ENCODE measurements at places on chromosomes 5 and 9. TPM values are rescaled to one million over a fixed set of nuclear protein-coding genes. Genes with fewer than 3 reads are reported as not detected.

The AJM1 gene
- total RNA-seq, result 5.3 TPM

GRCh38 chr5:29378104-29378503 lies 1815.4 kb upstream of the CDH6 start:
- no peak for DNase-seq
- H3K27me3 ChIP-seq, result no peaks in the 10 kb centered on the region
- no peaks in the 10 kb centered on the region for H3K36me3 ChIP-seq

The CYSTM1 gene
- total RNA-seq, result 157 TPM

The GLRA1 gene
- total RNA-seq, result not detected

The BSPRY gene
- 14.5 TPM for total RNA-seq

The PHF24 gene
- 0.98 TPM for total RNA-seq

GRCh38 chr5:152456815-152457443 lies 51.9 kb upstream of the NMUR2 start:
- no peak for DNase-seq
- no peaks in the 10 kb centered on the region for H3K36me3 ChIP-seq
- H3K4me3 ChIP-seq, result no peak overlapping the region
- H3K27ac ChIP-seq, result no peak overlapping the region
- no peaks in the 10 kb centered on the region for H3K27me3 ChIP-seq

DNA sequence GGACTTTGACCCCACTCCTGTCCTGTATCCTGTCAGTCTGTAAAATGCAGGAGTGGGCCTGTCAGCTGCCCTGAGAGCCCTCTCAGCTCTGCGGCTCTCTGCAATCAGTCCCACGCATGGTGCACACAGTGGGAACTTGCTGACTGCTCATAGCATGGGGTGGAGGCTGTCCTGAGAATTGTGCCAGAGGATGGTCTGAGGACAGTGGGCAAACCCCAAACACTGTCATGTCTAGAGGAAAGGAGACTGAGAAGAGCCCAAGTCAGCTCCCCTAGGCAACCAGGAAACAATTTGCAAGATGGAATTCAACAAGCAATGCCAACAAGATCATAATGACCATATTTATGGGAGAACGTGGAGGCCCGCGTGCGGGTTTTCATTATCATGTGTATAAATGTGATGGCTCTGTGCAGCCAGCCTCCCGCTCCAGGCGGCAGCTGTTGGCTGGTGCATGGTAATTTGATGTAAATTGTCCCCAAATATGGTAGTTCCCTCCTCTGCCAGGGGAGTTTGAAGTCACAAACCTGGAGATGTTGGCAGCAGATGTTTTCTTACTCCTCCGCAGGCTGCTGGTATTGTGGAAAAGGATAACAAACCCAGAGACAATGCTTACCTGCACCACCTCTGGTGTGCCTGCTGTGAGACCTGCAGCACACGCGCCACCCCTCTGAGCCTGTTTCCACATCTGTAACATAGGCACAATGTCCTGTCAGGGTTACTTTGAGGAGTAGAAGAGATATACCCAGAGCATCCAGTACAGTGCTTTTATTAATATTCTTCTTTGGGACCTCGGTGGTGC lies 39.8 kb upstream of the ALDH1B1 start:
- H3K36me3 ChIP-seq, result no peaks in the 10 kb centered on the region
- DNase-seq, result no peak
- H3K4me1 ChIP-seq, result no peaks in the 10 kb centered on the region

The PCA3 gene
- total RNA-seq, result not detected

GRCh38 chr5:17492770-17493169 lies 5.3 kb upstream of the TAF11L2 start:
- no peaks in the 10 kb centered on the region for H3K36me3 ChIP-seq
- no peak overlapping the region for H3K27ac ChIP-seq
- H3K4me3 ChIP-seq, result no peak overlapping the region
- H3K27me3 ChIP-seq, result no peaks in the 10 kb centered on the region

The PCYOX1L gene
- total RNA-seq, result 7.2 TPM
